Cerebellar nuclear complex (tissue), 1 donor: ENCODE measurements at places on chromosomes 12 and 14.
A peak's percentile ranks its signal among the peaks of the same experiment; 100 is the strongest.

GRCh38 chr12:52744493-52745156 is 32.5 kb downstream of the KRT76 start:
- DNase-seq: no peak

GRCh38 chr12:28601570-28602058 is 411.4 kb downstream of the CCDC91 start:
- DNase-seq: no peak

- no peak for DNase-seq
These were observed 5.9 kb upstream of the CACNB3 start for GRCh38 chr12:48812389-48812788.

DNA sequence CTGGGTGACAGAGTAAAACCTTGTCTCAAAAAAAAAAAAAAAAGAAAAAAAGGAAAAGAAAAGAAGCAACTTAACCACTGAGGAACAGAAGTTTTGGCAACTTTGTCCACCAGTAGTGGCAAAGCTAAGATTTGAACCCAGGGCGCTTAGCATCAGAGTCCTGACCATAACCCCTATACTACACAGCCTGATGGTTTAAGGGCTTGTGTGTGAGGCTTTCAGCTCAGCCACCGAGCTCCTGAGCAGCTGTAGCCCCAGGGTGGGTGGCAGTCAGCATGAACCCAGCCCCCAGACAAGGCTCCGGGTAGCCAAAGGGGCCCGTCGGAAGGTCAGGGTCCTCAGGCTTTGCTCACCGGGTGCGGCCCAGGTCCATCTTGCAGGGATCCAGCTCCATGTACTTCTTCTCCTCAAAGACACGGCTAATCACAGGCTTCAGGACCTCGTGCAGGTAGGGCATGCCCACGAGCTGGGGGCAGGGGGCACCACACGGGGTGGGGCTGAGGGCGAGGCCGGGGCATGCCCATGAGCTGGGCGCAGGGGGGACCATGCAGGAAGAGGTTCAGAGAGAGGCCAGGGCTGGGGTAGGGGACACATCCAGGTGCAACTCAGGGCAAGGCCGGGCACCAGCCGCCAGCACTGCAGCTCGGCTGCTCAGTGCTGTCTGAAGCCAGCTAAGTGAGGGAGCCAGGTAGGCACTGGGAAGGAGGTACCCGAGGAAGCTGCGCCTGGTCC is 20.9 kb downstream of the RASAL1 start:
- DNase-seq: no peak

DNA sequence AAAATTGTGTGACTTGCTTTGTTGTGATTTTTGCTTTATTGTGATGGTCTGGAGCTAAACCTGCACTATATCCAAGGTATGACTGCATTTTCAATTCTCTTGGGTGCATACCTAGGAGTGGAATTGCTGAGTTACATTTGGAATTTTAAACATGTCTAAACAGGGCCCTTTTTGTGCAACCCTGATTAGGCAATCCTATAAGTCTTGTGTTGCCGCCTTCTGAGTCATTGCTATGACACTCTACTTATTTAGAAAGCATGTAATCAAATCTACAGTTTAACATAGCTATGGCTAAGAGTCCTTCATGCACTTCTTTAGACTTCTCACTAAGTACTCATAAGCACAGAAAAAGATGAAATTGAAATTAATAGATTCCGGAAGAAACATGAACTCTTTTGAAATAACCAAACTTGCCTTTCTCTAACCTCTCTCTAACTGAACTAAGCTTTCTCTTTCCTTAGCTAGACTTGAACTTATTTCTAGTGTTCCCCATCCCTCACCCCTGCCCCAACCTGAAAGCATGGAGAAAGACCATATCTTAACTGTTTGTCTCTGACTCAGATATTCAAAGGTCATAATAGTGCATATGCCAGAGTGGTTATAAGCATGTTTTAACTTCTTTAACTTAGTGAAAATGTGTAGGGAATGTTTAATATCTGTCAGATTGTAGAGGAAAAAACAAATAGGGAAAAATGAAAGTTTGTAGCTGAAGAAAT is 203.0 kb downstream of the SNAPC1 start:
- DNase-seq: no peak

GRCh38 chr12:92955997-92956663 is 27.0 kb upstream of the EEA1 start:
- DNase-seq: no peak

DNA sequence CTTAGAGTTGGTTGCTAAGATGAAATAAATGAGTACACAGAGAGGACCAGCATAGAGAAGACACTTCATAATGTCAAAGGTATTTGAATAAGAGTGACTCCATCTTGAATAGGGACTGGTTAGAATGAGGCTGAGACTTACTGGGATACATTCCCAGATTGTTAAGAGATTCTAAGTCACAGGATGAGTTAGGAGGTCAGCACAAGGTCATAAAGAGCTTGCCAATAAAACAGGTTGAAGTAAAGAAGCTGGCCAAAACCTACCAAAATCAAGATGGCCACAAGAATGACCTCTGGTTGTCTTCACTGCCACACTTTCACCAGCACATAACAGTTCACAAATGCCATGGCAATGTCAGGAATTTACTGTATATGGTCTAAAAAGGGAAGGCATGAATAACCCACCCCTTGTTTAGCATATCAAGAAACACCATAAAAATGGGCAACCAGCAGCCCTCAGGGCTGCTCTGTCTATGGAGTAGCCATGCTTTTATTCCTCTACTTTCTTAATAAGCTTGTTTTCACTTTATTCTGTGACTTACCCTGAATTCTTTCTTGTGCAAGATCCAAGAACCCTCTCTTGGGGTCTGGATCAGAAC is 8.3 kb upstream of the SERPINA1 start:
- DNase-seq: no peak

GRCh38 chr12:91801048-91801447 is 344.6 kb downstream of the BTG1 start:
- no peak for DNase-seq

DNA sequence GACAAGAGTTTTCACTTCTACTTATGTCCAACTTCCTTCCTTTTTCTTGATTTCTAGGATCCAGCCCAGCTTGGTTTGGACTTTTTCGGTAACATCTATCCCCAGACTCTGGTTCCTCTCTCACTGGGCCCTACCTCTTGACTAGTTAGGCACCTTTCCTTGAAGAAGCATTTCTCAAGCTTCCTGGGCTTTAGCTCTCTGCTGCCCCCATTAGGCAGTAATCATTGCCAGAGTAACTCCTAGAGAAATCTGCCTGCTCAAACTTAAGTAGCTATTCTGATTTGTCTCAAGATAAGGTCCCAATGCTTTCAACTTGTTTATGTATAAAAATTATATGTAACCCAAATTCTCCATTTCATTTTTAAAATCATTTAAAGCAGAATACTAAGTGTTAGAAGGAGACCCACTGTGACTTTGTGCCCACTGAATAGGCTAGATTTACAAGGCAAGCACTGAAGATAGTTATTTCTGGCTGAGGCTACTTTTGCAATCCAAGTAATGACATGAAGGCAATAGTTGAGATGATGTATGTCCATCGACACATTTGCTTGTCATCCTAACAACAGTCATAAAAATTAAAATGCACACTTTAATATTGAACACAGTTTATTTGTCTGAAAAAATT is 275.0 kb upstream of the G2E3 start:
- DNase-seq: no peak

- DNase-seq: no peak
These were observed 6.5 kb upstream of the PPFIBP1 start for GRCh38 chr12:27517546-27517945.

DNA sequence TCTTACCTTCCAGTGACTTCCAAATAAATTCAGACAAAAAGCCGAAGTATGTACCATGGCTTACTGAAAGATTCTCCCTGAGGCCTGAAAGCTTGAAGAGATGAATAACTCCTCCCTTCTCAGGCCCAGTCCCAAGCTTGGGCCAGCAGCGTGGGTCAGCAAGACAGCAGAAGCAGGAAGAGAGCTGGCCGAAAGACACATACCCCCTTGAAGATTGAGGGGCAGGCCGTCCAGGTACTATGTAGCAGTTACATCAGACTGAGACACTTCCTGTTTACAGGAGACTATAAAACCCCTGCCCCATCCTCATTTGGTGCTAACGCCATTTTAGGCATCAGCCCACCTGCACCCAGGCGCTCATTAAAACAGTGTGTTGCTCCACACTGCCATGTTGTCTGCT is 15.0 kb downstream of the NDUFA12 start:
- no peak for DNase-seq

GRCh38 chr14:102591372-102591943 is 991 bp upstream of the RCOR1 start:
- DNase-seq: no peak

DNA sequence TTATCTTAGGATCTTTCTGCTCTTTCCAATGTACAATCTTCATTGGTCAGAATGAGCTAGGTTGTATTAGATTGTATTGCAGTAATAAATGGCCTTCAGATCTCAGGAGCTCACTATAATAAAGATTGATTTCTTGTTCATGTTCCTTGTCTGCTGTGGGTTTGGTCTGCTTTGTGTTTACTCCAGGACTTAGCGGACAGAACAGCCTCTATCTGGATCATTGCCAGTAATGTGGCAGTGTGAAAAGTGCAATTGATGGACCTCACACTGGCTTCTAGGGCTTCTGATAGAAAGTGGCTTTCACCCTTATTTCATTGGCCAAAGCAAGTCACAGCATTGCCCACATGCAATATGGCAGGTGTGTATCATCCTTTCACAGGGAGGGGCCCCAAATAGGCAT is 81.2 kb downstream of the BTG1 start:
- no peak for DNase-seq

GRCh38 chr12:123960856-123961255 is 11.8 kb downstream of the CCDC92 start:
- DNase-seq: no peak

- no peak for DNase-seq
These were observed 50.1 kb downstream of the CCDC88C start for GRCh38 chr14:91367173-91368171.

DNA sequence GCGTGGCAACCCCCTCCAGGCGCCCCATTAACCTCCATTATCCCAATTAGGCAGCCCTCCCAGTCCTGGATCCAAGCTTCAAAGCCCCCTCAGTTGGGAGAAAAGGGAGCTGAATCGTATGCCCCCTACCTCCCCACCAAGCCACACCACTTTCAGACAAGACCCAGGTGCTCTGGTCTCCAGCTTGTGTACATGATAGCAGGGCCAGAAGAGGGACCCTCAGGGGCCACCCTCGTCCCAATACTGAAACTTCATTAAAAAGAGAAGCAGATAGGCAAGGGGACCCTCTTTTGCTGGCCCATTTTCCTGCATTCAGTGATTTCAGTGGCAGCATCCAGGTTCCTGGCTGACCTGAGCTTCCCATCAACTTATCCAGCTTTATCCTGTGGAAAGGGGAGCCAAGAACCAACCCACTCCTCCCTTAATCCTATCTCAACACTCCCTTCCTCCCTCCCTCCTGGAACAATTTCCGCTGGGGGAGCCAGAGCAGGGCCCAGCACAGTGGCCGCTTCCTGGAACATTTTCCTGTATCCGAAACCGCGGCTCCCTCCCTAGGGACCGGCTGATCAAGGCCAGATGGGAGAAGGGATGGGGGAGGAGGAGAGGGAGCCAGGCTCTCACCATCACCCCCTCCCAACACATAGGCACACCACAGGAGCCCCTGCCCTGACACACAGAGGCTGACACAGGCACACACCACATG is 9.5 kb upstream of the SP7 start:
- DNase-seq: no peak

- DNase-seq: no peak
These were observed 1.0 kb downstream of the IRF9 start for GRCh38 chr14:24162093-24162492.

- peak; percentile 37 for DNase-seq
These were observed at the start of gene RTN1 for GRCh38 chr14:59870277-59871165. RTN1 (minus strand) TSS chr14:59870776; CDS start chr14:59870630, 146 bp downstream.

DNA sequence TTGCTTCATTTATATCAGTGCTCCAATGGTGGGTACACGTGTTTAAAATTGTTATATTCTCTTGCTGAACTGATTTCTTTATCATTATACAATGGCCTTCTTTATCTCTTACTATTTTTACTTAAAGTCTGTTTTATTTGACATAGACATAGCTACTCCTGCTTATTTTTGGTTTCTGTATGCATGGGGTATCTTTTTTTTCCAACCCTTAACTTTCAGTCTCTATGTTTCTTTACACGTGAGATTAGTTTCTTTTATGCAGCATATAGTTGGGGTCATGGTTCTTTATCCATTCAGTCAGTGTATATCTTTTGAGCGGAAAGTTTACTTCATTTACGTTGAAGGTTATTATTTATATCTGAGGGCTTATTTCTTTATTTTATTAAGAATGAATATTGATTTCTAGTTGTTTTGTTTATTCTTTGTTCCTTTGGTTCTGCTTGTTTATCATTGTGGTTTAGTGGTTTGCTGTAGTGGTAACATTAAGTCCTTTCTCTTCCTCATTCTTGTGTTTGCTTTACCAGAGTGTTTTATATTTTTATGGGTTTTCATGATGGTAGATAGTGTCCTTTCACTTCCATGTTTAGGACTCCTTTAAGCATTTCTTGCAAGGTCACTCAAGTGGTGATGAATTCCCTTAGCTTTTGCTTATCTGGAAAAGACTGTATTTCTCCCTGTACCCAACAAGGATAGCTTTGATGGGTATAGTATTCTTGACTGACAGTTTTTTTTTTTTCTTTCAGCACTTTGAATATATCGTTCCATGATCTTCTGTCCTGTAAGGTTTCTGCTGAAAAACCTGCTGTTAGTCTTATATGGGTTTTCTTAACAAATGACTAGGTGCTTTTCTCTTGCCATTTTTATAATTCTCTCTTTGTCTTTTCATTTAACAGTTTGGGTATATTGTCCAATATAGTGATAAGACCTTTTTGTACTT is 38.3 kb upstream of the FAR2 start:
- DNase-seq: no peak

DNA sequence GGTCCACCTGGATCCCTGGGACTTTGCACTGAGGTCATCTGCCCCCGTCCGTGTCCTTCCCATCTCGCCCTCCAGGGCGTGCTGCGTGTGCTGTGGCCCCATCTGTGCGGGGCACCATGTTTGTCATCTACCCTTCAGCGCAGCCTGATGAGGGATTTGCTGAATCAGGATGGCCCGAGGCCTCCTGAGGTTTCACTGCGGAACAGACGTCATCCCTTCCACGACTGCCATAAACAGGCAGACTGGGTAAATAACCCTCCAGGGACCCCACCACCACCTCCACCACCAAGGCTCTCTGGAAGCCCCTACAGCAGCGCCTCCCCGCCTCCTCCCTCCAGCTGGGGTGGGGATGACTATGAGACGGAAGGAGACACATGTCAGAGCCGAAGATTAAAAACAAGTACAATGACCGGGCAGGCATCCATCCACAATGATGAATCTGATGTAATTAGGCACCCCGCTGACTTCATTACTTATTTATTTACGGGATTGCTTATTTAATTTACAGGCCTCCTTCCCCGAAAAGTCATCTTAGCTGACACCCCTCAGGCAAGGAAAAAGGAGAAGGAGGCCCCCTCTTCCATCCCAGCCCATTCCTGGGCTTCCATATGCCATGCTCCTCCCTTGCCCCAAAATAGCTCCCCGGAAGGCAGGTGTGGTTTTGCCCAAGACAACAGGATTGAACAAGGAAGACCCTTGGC is 39.4 kb downstream of the NCOR2 start:
- no peak for DNase-seq

- DNase-seq: no peak
These were observed 25.0 kb downstream of the LARP4 start for GRCh38 chr12:50425589-50426258.
